ENCODE measurements at places on chromosomes 13 and 19.

GRCh38 chr19:42311657-42312056 is 1.5 kb upstream of the TMEM145 start:
- DNase-seq = no peak

GRCh38 chr13:97432232-97432916 is 1.6 kb upstream of the RAP2A start:
- DNase-seq = no peak

DNA sequence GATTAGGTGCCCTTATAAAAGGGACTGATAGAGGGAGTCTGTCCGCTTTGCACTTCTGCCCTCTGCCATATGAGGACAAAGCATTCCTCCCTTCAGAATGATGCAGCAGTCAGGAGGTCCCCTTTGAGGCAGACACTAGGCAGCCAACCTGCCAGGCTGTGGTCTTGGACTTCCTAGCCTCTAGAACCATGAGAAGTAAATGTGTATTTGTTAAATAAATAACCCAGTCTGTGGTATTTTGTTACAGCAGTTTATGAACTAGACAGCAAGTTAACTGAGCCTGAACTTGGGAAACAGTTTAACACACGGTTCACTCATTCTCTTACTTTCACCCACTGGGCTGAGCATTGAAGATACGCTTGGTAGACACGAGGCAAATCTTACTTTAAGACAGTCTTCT is 313.2 kb downstream of the UQCRFS1 start:
- no peak for DNase-seq

- DNase-seq = no peak
These were observed 82.4 kb upstream of the STARD13 start for GRCh38 chr13:33367926-33368325.

GRCh38 chr13:42377640-42378382 is 105.9 kb downstream of the AKAP11 start:
- no peak for DNase-seq

DNA sequence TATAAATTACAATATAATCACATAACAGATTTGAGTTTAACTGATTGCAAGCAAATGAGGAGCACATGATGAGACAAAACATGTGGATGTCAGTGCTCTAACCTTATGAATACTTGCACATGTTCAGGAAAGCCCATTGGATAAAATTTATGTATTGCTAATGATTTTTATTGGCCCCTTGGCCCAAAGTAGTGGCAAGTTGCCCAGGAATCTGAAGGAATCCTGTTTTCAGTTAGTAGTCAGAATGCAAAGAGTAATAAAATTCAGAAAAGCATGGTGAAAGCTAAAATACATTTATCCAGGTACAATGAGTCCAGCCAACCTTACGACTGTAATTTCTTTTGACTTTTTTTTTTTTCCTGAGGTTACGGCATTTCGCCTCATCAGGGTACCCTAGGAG is 1539.4 kb downstream of the EFNB2 start:
- no peak for DNase-seq

GRCh38 chr13:60679928-60680694 is 283.1 kb downstream of the TDRD3 start:
- DNase-seq = no peak

DNA sequence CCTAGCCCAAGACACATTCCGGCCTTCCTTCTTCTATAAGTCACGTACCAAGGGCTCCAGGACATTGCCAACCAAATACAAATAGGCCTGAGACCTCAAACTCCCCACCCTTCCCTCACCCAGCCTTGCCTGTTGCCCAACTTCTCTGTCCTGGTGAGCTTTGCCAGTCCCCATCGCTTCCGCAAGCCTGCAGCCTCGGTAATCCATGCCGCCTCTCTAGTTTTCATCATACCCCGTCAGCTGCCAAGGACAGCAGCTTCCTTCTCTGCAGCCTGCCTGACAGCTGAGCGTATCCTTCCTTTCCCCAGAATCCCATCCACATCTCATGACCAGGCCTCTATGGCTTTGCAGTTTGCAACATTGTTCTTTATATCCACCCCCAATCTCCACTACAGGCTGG is 36.6 kb upstream of the POMP start:
- peak; percentile 27 for DNase-seq

DNA sequence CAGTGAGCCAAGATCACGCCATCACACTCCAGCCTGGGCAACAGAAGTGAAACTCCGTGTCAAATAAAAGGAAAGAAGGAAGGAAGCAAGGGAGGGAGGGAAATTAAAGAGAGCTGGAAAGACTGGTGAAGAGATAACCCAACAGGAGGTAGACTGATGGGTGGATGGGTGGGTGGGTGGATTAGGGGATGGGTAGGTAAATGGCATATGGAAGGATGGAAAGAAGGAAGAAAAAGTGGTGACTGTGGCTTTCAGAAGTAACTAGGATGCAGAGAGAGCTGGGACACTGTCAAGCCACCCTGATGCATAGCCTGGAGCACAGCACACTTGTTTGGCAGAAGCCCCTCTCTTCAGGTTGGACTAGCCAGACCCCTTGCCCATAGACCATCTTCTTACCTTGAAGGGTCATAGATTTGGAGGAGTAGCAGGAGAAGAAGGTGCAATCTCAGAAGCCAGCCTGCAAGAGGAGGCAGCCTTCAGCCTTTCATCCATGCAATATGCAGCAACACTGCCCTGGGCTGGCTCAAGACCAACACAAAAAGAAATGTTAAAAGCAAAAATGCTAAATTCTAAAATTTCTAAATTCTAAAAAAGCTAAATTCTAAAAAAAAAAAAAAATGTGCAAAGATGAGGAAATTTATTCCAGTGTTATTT is 5.1 kb downstream of the IQCN start:
- no peak for DNase-seq

GRCh38 chr19:18167011-18167410 is 6.6 kb upstream of the IFI30 start:
- no peak for DNase-seq

GRCh38 chr13:102593466-102593865 is 3.3 kb upstream of the TPP2 start:
- no peak for DNase-seq

GRCh38 chr19:15374796-15375440 is 4.7 kb downstream of the AKAP8 start:
- DNase-seq = peak; percentile 51

- no peak for DNase-seq
These were observed 9.8 kb downstream of the LRRC4B start for GRCh38 chr19:50558449-50558848.

- DNase-seq = no peak
These were observed 138.2 kb downstream of the SLC7A1 start for GRCh38 chr13:29457299-29457698.

- DNase-seq = no peak
These were observed 34.5 kb downstream of the C13orf46 start for GRCh38 chr13:113939129-113939943.

- no peak for DNase-seq
These were observed 22.5 kb downstream of the C19orf44 start for GRCh38 chr19:16518483-16519229.

- no peak for DNase-seq
These were observed 205.1 kb downstream of the TEX29 start for GRCh38 chr13:111525320-111526118.

DNA sequence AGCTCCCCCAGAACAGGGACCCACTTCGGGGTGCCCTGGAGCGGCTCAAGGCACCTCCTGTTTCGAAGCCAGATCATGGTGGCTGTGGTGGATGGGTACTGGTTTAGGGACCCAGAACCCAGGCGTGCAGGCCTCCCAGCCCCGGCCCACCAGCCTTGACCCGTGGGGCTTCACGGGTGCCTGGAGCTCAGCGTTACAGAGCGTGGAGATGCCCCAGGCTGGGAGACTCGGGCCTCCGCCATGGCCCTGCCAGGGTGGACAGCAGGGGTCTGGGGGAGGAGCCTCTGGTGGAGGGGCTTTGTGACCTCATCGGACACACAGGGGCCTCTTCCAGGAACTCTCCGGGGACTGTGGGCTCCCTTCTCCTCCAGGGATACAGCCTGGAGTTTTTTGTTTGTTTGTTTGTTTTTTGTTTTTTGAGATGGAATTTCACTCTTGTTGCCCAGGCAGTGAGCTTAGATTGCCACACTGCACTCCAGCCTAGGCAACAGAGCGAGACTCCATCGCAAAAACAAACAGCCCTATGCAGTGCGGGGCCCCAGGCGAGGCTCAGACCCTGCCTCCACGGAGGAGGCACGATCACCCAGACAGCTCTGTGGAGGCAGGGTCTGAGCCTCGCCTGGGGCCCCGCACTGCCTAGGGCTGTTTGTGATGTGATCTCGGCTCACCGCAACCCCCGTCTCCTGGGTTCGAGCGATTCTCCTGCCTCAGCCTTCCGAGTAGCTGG is at the start of gene GARIN5B:
GARIN5B (minus strand) TSS at position 271 of the 727 bp plus-strand sequence; CDS start at position 77, 194 bp downstream.
- DNase-seq = no peak

DNA sequence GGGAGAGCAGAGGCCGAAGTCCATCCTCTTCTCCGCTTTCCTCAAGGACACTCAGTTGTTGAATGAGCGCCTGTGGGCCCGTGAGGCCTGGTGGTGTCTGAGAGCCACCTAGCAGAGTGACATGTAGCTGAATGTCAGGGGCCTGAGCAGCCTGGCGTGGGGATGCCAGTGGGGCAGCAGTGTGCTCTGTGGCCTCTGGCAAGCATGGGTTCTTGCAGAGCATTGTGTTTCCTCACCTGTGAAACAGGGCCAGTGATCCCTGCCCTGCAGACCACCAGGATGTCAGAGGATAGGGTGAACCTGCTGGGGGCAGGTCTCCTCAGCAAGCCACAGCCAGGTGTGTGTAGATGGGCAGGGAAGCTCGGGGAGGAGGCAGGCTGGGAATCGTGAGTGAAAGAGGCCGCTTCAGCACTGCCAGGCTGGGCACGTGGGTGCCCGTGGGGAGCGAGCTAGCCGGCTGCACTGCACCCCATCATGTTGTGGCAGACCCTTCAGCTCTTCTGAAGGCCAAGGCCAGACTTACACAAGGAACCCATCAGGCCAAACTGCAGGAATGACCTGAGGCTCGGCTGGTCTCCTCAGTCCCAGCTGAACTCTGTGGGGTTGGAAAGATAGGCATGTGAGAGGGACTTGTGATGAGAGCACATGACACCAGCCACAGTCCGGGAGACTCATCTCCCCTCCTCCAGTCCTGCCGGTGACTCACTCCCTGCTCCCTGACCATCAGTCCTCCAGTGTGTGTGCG is 5.0 kb downstream of the PPP1R37 start:
- no peak for DNase-seq

GRCh38 chr13:31755803-31756212 is 16.5 kb downstream of the RXFP2 start:
- no peak for DNase-seq

DNA sequence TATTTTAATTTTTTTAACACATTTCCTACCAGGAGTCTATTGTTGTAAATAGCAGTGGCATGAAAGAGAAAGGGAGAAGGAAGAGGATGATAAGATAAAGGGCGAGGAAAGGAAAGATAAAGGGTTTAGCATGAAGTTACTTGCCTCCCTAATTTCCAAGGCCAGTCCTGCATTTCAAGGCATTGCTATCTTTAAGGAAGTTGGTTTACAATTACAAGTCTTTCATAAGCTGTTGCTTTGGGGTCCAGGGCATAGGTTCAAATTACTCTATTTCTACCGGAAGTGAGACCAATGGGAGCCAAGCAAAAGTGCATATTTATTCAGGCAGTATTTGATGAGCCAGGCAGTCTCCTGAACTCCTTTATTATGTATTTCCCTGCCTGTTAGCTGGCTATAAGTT is 27.7 kb upstream of the UBL3 start:
- DNase-seq = no peak

DNA sequence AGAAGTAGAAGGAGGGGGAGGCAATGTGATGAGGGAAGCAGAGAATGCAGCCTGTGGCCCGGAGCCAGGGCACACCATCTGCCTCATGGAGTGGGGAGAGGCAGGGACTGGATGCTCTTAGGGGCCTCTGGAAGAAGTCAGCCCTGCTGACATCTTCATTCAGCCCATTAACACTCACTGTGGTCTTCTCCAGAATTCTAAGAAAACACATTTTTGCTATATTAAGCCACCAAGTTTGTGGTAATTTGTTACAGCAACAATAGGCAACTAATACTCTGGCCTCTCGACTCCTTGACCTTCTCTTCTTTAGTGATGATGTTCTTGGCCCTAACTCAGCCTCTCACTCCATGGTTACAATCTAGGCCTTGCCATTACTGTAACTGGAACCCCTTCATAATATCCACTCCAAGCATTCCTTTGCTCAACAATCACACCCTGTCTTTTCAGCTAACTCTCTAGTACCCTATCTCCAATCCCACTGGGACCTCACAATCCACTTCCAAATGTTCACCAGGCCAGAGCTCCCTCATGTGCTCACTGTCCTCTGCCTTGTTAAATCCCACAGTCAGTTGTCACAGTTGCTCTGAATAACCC is 98.5 kb downstream of the MIPEP start:
- DNase-seq = no peak

GRCh38 chr13:28513745-28514144 is 18.8 kb upstream of the FLT1 start:
- no peak for DNase-seq

DNA sequence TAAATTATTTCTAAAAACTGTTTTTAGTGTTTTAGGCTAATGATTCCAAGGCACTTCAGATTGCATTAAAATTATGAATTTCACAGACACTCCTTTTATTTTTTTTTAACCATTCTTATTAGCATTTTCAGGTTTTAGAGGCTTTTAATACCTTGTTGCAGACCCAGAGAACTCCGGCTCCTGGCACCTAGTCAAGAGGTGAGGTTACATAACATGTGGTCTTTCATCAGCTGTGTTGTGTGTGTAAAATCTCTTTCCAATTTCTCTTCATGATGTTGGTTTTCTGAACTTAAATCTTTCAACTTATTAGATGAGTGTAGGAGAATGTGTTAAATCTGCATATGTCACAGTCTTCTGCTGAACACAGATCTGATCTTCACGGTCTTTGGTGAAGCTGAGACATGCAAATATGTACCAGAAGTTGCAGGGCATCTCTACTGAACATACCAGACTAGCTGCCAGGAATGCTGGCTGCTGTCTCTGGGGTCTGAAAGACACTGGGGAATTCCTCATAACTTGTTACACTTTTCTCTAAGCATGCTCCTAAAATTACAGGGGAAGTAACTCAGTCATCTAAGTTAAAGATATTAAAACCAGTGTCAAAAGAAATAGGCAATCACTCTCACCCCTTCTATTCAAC is 1165.3 kb downstream of the EFNB2 start:
- no peak for DNase-seq

- no peak for DNase-seq
These were observed 21.7 kb upstream of the TFDP1 start for GRCh38 chr13:113562844-113563243.

DNA sequence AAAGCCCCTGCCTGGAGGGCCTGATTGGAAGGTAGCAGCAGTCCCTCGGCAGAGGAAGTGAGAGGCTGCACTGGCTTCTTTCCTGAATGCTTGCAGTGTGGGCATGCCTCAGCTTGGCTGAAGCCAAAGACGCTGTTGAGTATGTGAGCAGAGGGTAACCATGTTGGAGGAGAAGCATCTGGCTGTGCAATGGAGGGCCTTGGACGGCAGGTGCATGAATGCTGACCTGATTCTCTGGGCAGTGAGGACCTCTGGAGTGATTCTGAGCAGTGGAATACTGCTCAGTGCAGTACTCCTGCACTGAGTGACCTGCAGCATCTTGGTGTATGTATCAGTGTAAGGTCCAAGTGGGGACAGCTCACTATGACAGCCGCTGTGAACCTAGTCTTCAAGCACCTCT is 46.9 kb downstream of the SOX1 start:
- DNase-seq = no peak
